Right ventricle myocardium inferior (tissue), 1 donor: ENCODE measurements at places on chromosomes 5 and 9. TPM values are rescaled to one million over a fixed set of nuclear protein-coding genes. Genes with fewer than 3 reads are reported as not detected.

DNA sequence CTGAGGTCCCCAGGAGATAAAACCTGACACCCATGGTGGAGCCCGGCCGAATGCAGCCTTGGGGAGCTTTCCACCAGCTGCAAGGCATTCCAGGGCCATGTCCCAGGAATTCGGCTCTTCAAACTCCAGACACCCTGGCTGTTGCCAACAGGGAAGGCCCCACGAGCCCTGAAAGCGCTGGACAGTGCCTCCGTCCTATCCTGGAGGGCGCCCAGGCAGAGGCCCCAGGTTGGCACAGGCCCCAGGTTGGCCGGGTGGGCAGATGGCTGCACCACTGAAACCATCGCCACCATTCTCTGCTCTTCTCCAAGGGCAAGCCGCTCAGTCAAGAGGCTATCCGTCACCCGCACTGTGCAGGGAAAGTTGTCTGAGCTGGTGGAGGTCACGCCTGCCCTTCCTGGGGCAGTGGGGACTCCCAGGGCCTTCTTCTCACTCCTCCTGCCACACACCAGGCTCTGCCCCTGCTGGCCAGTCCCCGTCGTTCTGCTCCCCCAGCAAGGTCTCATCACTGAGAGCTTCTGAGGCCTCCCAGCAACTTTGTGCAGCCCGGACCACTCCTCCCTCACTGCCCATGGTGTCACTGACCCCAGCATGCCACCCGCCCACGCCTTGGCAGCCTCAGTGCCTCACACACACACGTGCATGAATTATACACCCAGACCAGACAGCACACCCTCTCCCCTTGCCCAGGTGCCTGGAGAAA, 21.2 kb downstream of the SLC6A3 start:
- peak; percentile 53 for DNase-seq

DNA sequence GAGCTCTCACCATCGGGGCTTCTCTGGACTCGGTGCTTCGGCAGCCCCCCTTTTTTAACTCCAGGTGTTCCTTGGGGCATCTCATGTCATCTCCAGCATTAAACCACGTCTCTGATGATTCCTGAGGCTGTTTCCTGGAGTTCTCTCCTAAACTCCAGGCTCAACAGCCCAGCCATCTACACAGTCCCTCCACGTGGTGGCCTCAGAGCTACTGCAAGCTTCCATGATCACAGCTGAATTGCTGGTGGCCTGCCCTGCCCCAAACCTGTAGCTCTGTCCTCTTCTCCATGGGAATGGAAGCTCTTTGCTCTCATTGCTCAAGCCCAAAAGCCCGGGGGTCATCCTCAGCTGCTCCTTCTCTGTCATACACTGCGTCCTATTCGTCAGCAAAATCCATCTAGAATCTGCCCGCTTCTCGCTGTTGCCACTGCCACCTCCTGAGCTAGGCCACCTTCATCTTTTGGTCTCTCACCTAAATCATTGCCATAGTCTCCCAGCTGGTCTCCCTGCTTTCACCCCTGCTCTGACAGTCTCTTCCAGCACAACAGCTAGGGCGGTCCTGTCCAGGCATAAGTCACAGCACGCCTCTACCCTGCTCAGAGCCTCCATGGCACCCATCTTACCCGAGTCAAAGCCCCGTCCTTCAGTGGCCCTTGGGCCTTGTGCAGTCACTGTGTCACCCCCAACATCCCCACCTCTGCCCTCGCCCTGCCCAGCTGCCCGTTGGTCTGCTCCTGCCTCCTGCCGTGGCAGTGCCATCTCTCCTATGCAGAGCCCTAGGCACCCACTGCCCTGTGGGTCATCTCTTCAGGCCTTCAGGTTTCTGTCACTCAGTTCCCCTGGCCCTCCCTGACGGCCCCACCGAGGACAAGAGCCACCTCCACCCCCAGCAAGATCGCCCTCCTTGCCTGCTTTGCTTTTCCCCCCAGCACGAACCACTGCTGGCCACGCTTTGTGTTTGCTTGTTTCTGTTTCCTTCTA, 6.4 kb downstream of the B4GALT7 start:
- no peak for DNase-seq

DNA sequence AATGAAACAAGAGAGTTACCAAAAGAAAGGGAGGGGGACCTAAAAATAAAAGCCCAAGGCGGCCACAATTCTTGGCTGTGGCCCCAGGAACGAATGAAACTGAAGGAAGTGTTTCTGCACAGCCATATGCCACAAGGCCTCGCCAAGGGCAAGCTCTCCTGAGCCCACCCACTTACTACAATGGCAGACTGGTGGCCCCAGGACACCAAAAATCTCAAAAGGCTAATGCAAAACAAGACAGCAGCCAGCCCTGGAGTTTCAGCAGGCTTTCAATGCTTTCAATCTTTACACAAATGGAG, 4.0 kb downstream of the CAMSAP1 start:
- no peak for DNase-seq

The OSTF1 gene
- total RNA-seq, result 25.0 TPM

The PCDHGA6 gene
- total RNA-seq, result 6.0 TPM

DNA sequence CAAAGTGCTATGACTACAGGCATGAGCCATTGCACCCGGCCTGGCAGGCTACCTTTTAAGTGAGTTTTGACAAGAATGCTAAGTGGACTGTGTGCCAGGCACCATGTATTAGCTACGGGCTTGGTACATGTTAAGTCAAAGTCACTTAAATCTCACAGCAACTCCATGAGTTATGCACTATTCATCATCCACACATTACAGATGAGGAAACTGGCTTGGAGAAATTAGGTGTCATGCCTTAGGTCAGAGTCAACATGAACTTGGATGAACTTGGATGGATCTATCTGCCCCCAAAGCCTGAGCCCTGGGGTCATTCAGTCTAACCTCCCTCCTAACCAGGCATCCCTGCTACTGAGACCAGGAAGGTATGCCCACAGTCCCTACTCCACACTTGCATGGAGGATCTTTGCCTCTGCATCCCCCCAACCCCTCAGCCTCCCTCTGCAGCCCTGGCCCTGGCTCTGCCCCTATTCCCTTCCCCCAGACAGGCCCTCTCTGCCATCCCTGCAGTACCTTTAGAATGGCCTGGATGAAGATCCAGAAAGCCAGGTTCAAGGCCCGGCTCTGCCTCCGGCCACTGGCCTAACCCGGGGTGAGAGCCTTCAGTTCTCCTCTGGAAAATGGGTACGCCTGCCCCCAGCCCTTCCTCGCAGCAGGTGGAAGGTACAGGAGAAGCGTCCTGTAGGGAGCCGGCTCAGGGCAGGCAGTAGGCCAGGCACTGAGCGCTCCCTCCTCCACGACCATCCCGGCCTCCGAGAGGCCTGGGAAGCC, 685 bp upstream of the ADGRD2 start:
- no peak for DNase-seq

DNA sequence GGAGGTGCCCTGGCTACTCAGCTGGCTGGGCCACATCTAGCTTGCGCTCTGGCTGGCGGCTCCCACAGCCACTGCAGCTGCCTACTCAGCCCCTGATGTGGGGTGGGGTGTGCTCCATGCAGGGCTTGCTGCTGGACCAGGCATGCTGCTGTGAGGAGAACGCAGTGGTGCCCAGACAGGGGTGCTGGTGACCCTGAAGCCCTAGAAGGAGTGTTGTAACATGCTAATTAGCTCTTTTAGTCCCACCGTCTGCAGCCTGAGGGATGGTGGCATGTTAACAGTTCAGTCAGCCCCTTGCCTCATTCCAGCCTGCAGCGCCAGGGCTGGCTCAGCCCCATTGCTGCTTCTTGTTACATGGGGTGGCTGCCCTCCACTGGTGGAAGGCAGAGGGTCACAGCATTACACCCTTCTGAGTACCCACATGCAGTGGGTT, 642.3 kb downstream of the DMRTA1 start:
- no peak for DNase-seq

DNA sequence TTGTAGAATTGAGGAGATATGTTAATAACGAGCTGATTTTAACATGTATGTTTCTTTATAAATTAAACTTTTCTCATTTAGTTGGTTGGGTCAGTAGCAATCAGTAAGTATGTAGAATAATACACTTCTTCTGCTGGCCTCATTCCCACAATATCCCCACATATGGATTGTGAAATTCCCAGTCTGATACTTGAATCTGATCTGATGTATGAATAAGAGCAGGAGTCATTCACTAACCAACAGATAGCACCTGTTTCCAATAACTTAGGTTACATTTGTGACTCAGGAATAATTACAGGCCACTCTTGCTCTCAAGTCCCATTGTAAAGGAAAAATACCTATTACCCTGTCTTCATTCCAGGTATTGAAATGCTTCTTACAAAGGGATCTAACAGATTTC, 23.9 kb downstream of the SLC36A1 start:
- no peak for DNase-seq

- DNase-seq, result no peak
Observed at GRCh38 chr5:98714710-98715288, 58.7 kb upstream of the RGMB start.

GRCh38 chr9:37521111-37521510, 35.4 kb downstream of the POLR1E start:
- no peak for DNase-seq

GRCh38 chr5:176413255-176413565, 3.1 kb downstream of the CLTB start:
- no peak for DNase-seq

DNA sequence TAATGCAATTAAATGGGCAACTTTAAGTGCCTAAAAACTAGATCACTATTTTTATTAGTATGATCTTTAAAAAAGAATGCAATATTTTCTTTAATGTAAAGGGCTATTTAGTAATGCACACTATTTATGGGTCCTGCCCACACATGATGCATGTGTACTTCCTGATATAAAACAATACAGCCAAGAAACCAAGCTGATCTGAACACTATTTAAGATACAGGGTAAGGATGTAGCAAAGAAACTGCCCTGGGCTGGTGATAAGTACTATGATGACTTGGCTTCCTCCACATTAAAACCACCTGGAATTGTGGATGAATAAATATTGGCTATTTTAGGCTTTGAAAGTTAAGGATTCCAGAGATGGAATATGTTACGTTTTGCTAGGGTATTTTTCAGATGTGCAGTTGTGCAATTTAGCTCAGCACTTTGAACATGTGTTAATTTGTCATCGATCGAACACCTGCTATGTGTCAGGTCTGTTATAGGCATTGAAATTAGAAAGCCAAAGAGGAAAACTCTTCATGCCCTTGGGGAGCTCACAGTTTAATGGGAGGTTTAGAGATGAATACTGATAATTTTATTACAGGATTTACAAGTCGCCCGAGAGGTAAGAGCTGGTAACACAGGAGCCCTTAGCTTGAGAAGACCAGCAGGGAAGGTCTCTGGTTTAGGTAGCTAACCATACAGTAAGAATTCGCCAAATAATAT, 276.7 kb downstream of the PLK2 start:
- DNase-seq, result no peak

The C5orf34 gene
- total RNA-seq, result 0.73 TPM

DNA sequence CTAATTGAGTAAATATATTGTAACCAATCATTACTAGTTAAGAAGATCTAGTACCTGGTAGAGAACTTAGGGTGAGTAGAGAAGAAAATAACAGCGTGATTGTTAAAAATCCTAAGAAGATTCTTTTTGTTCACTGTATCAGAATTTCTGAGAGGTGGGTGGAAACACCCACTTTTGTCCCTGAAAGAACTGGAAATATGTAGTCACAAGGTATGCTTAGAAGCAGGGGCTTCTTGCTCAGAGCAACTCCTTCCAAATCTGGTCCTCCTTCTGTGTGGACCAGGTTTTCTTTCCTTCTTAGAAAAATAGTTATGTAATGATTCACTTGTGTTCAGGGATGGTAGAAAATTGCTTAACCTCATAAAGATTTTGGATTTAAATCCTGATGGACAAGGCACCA, 11.9 kb upstream of the TOMM5 start:
- no peak for DNase-seq

DNA sequence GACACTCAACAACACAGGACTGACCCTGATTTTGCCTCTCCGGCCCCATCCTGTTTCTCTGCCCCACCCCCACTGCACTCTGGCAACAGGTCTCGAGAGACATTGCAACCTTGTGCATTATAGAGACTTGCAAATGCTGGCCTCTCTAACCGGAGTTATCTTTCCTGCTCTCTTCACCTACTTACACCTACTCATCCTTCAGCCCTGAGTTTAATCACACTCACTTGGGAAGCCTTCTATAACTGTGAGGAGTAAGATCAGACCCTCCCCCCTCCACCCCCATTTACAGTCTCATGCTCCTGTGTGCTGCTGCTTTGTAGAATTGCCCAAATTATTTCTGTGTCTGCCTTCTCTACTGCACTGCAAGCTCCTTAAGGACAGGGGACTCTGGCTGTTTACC, 42.8 kb downstream of the WWC1 start:
- no peak for DNase-seq

GRCh38 chr5:74894351-74894750, 28.2 kb upstream of the FAM169A start:
- no peak for DNase-seq

- no peak for DNase-seq
Observed at GRCh38 chr9:131982102-131982501, 97.6 kb downstream of the MED27 start.

The PCDHGA1 gene
- total RNA-seq, result 3.2 TPM

- DNase-seq, result peak; percentile 69
Observed at GRCh38 chr9:5626727-5627634, 1.9 kb upstream of the RIC1 start.

GRCh38 chr5:132294728-132295504, 722 bp downstream of the SLC22A4 start:
- DNase-seq, result peak; percentile 86

The SPATA9 gene
- not detected for total RNA-seq

DNA sequence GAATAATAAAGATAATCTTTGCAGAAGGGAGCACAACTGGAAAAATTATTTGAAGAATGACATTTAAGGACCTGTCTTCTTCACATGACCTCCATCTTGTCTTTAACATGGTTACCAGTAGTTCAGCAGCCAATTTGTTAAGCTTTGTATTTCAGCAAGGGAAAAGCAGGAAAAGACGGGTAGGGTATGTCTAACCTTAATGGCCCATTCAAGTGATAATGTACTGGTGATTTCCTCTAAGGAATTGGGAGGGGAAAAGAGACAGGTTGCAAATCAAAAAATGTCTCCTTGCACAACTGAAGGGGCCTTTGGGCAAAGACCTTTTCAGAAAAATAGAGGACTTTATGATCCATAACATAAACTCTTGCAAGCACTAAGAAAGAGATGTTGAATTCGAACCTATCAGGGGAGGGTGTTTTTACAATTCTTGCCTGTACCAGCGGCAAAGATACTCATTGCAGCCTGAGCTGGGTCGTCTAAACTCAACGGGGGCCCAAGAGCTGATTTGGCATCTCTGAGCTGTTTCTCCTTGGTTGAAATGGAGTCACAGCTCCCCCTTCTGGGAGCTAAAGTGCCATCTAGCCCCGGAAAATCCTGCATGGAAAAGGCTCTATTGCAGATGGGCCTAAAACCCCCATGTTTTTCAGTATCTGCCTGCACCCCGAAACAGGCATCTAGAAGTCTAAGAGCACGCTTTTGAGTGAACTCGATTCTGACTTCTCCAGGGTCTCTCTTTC, 3.8 kb downstream of the BRINP1 start:
- DNase-seq, result no peak

The TMEM8B gene
- 13.8 TPM for total RNA-seq

GRCh38 chr5:68542207-68542606, 326.7 kb downstream of the PIK3R1 start:
- no peak for DNase-seq

The SPATA24 gene
- total RNA-seq, result 17.2 TPM
